ENCODE measurements at places on chromosomes 5 and 9. TPM values are rescaled to one million over a fixed set of nuclear protein-coding genes. Genes with fewer than 3 reads are reported as not detected.

Gene ZNF367
- total RNA-seq, result 23.2 TPM

Gene SPATA9
- total RNA-seq, result not detected

Gene CHD1
- total RNA-seq, result 50.4 TPM

Gene UBE2QL1
- total RNA-seq, result 0.13 TPM

Gene ECSCR
- total RNA-seq, result 0.58 TPM

Gene IL9
- total RNA-seq, result not detected

Gene IL4
- total RNA-seq, result 1.2 TPM

Gene FABP6
- not detected for total RNA-seq

Gene FOXI1
- not detected for total RNA-seq

Gene FOXD4L6
- total RNA-seq, result 0.10 TPM

Gene LURAP1L
- not detected for total RNA-seq

Gene INSL4
- not detected for total RNA-seq

Gene GFRA3
- not detected for total RNA-seq

Gene PCDHB4
- total RNA-seq, result not detected

Gene NKD2
- total RNA-seq, result 2.9 TPM

Gene OR1L6
- not detected for total RNA-seq

Gene ARHGEF39
- 13.8 TPM for total RNA-seq

Gene CAPSL
- total RNA-seq, result not detected

Gene PCDHGA9
- total RNA-seq, result not detected

Gene NINJ1
- total RNA-seq, result 37.8 TPM

Gene FBP2
- not detected for total RNA-seq

Gene FCN1
- not detected for total RNA-seq

Gene BTNL8
- not detected for total RNA-seq

Gene LPAR1
- not detected for total RNA-seq

Gene PCDHB16
- not detected for total RNA-seq

Gene CAMK4
- 131 TPM for total RNA-seq

Gene SELENOP
- total RNA-seq, result not detected

Gene CD72
- 6.7 TPM for total RNA-seq

Gene NUTM2F
- total RNA-seq, result not detected

Gene GOLPH3
- 64.7 TPM for total RNA-seq

Gene SLC6A18
- not detected for total RNA-seq

Gene SLC36A2
- not detected for total RNA-seq

Gene TRIM7
- 0.48 TPM for total RNA-seq

Gene SPINK6
- not detected for total RNA-seq

Gene PCDHB9
- not detected for total RNA-seq

Gene TMEM215
- not detected for total RNA-seq

Gene ZNF883
- total RNA-seq, result 0.60 TPM

Gene DEPDC1B
- total RNA-seq, result 29.5 TPM

Gene ZNF879
- total RNA-seq, result 7.3 TPM

Gene LOX
- total RNA-seq, result not detected

Gene MEIKIN
- 1.2 TPM for total RNA-seq

Gene GARNL3
- 0.93 TPM for total RNA-seq

Gene EGFL7
- 0.41 TPM for total RNA-seq

Gene IFNA2
- not detected for total RNA-seq

Gene NEUROG1
- not detected for total RNA-seq

Gene MAMDC2
- not detected for total RNA-seq

Gene PCDHA12
- not detected for total RNA-seq

Gene LMX1B
- not detected for total RNA-seq

Gene PCDHGC5
- not detected for total RNA-seq

Gene PTGS1
- total RNA-seq, result not detected

Gene IL7R
- total RNA-seq, result 371 TPM

Gene APBA1
- total RNA-seq, result 0.35 TPM

Measured in activated naive CD4-positive, alpha-beta T cell treated with anti-CD3 and anti-CD28 coated beads, Interleukin-2, amount 10 ng/mL, durations not matched to agents 5 hours and 36 hours (primary cell).